ENCODE measurements at places on chromosomes 3 and 15.

- DNase-seq = no peak
Measured at GRCh38 chr3:17420668-17421067, 321.8 kb downstream of the TBC1D5 start.

- no peak for DNase-seq
Measured at GRCh38 chr15:80572337-80572736, 122.8 kb upstream of the ABHD17C start.

DNA sequence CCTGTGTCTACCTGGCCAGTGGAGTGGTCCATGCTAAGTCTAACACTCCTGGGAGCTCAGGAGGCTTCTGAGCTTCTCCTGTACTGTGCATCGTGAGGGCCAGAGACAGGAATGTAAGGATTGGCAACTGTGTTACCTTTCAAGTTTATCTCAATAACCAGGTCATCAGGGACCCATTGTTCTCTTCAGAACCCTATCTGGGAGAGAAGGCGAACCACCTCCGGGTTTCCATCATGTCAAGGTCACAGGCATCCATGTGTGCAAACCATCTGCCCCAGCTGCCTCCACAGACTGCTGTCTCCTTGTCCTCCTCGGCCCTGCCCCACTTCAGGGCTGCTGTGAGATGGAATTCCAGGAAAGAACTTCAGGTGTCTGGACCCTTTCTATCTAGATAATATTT, 5.9 kb downstream of the ANKRD63 start:
- DNase-seq = no peak

- DNase-seq = no peak
Measured at GRCh38 chr3:48425281-48425812, 4.5 kb downstream of the PLXNB1 start.

DNA sequence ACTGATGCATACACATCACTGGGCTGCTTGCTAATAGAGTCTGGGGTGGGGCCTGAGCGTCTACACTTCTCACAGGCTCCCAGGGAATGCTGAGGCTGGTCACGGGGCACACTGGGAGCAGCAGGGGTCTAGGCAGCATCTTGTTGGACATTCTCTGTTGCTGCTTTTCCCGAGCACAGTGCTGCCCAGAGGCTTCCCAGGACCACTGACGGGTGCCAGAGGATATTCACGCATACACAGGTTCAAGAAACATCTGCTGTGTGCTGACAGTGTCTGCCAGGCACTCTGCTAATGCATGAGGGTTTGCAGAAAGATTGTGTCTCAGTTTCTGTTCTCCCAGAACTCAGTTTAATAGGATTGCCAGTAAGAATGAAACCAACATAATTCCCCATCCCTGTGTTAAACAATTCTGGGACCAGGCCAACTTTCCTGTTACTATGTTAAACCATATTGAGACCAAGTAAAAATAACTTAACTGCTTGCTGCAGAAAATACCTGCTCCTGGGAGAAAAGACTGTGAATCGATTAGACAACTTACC, 23.9 kb upstream of the BCL2L10 start:
- DNase-seq = no peak

DNA sequence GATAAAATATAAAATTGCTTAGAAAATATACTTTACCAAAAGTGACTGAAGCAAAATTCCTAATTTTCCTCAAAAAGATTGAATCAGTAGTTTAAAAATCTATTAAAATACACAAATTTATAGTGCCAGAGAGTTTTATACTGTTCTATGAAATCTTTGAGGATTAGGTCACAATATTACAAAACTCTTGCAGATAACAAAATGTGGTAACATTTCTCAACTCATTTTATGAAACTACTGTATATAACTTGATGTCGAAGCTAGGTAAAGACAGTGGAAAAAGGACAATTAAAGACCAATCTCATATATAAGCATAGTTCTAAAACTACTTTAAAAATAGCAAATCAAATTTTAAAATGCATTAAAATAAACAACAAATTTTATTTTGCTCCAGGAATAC, 15.9 kb downstream of the VEPH1 start:
- no peak for DNase-seq

- no peak for DNase-seq
Measured at GRCh38 chr3:23940775-23941174, 4.3 kb upstream of the NR1D2 start.

GRCh38 chr3:123143669-123144411, 57.9 kb upstream of the SEC22A start:
- peak; percentile 7 for DNase-seq

- DNase-seq = no peak
Measured at GRCh38 chr3:99873269-99874102, 55.8 kb downstream of the CMSS1 start.

GRCh38 chr15:47983533-47983932, 137.3 kb upstream of the SLC24A5 start:
- DNase-seq = no peak

- no peak for DNase-seq
Measured at GRCh38 chr15:40764629-40765103, 798 bp downstream of the GCHFR start.

GRCh38 chr3:192870822-192871221, 46.8 kb downstream of the MB21D2 start:
- DNase-seq = no peak

- no peak for DNase-seq
Measured at GRCh38 chr3:114400371-114400770, 106.5 kb downstream of the TIGIT start.

DNA sequence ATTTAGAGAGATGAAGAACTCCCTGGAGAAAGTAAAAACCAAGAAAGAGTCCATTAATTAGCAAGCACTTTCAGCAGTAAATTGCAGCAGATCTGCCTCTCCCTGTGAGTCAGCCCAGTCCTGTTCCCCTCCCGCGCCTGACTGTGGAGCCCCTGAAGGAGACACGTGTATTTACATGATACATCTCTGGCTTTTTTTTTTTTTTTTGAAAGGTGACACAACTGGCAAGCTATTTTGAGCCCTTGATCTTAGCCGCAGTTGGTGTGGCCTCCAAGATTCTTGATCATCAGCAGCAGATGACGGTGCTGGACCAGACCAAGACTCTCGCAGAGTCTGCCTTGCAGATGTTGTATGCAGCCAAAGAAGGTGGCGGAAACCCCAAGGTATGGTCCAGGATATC, 271.8 kb upstream of the TPM1 start:
- DNase-seq = no peak

- no peak for DNase-seq
Measured at GRCh38 chr3:113560831-113561623, 28.7 kb downstream of the SIDT1 start.

DNA sequence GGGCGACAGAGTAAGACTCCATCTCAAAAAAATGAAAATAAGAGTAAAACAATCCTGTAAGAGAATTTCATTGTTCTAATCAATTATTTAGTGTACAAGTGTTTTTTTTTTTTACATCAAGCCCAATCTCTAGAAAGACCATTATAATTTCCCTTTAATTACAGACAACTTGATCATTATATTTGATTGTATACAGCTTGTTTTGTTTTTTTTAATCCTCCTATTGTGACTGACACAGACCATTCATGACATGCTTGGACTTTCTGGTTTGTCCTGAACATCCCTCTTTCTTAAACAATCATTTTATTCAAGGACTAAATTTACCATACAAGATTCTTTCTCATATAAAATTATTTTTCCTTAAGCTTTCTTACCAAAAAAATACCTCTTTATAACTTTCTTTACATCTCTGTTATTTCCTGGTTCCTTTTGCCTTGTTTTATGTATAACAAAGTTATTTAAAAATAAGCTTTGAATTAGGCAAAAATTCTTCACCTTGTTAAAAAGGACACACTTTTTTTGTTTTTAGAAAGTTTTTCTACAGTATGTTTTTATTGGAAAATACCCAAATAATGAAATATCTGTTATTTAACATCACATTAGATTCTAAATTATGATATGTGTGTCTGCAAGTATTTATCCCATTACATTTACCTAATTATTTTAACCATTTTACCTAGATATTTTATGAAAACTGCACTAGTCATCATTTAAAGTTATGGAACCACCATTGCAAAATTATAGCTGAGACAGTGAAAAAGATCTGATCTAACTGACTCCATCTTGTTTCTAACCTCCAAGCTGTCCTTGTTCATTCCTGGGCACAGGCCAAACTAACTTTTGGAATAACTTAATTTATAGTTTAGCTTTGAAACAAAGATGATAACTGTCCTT, 26.1 kb upstream of the GFM1 start:
- DNase-seq = no peak

DNA sequence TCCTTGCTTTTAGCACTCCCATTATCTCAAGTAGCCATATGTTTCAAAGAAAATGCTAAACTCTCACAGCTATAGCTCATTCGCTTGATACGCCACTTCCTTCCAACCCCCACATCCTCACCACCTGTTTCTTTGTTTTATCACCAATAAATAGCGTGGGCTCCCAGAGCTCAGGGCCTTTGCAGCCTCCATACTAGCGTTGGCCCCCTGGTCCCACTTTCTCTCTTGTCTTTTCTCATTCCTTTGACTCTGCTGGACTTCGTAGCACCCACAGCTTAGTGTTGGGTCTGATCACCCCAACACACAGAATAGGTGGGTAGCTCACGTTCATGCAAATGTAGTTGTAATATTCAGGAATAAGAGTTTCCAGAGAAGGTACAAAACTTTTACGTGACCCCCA, 4.1 kb upstream of the GPD1L start:
- DNase-seq = no peak

- DNase-seq = no peak
Measured at GRCh38 chr15:93671387-93671943, 559.9 kb upstream of the MCTP2 start.

GRCh38 chr3:18079739-18080138, 337.3 kb upstream of the TBC1D5 start:
- no peak for DNase-seq

DNA sequence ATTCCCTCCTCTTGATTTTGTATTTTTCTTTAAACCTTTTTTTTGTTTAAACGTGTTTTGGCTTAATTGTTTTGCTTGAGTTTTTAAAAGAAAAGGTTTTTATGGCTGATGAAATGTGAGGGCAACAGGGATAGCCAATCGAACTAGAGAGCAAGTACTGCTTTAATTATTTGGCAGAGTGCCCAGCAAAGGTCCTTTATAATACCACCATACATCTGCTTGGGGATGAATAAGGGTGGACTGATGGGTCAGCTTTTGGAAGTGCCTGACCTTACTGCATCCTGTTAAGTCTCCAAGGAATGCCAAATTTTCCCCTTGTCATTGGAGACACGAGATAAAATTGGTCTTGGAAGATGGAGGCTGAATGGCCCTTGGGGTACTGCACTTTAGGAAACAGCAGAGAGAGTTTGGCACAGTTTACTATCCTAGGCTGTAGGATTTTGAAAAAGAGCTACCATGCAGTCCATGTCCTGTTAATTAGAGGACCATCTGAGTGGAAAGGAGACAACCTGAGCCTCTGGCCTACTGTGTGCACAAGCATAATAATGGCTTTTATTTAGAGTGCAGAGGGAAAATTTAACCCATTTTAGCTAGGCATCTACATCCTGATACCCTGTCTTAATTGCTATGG, 19.8 kb upstream of the MTHFS start:
- no peak for DNase-seq

- no peak for DNase-seq
Measured at GRCh38 chr15:29093696-29094343, 175.8 kb downstream of the NSMCE3 start.

- DNase-seq = no peak
Measured at GRCh38 chr15:94582368-94582767, 351.0 kb downstream of the MCTP2 start.

DNA sequence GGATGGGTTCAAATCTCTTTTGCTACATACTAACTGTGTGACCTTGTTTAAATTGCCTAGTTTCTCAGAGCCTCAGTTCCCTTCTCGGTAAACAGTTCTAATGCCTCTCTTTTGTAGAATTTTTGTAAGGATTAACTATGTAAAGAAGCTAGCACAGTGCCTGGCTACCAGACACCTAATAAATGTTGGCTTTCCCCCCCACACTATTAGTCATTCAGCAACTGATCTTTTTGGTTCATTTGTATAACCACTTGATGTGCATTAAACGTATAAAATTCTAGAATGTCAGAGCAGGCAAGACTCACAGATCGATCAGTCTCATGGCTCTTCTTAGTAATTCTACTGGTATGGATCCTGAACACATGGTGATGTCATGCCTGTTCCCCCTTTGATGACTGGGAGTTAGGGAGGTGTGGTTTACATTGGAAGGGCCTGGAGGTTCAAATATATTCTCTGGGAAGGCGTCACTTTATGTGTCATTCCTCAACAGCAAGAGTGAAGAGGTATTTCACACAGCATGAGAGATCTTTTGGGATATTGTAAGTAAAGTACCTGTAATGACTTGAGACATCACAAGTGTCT, 6.5 kb downstream of the TAGLN3 start:
- DNase-seq = no peak

DNA sequence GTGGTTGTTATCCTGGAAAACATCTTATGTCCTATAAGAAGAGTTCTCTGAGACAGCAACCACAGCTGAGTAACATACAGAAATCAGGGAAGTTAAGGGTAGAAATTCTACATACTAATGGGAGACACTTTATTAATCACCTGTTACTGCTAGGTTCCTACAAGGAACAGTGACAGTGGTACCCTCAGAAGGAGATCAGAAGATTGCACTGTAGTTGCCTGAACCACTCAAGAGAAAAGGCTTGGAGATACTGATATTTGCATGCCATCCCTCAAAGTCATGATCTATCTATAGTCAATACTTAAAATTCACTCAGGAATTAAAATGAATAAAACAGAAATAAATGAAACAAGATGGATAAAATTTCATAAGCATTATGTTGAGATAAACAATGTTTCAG, 136.0 kb downstream of the LMLN start:
- DNase-seq = no peak

- no peak for DNase-seq
Measured at GRCh38 chr15:57922776-57923175, 142.7 kb downstream of the ALDH1A2 start.

GRCh38 chr15:71444032-71444810, 328.9 kb downstream of the THSD4 start:
- DNase-seq = no peak

DNA sequence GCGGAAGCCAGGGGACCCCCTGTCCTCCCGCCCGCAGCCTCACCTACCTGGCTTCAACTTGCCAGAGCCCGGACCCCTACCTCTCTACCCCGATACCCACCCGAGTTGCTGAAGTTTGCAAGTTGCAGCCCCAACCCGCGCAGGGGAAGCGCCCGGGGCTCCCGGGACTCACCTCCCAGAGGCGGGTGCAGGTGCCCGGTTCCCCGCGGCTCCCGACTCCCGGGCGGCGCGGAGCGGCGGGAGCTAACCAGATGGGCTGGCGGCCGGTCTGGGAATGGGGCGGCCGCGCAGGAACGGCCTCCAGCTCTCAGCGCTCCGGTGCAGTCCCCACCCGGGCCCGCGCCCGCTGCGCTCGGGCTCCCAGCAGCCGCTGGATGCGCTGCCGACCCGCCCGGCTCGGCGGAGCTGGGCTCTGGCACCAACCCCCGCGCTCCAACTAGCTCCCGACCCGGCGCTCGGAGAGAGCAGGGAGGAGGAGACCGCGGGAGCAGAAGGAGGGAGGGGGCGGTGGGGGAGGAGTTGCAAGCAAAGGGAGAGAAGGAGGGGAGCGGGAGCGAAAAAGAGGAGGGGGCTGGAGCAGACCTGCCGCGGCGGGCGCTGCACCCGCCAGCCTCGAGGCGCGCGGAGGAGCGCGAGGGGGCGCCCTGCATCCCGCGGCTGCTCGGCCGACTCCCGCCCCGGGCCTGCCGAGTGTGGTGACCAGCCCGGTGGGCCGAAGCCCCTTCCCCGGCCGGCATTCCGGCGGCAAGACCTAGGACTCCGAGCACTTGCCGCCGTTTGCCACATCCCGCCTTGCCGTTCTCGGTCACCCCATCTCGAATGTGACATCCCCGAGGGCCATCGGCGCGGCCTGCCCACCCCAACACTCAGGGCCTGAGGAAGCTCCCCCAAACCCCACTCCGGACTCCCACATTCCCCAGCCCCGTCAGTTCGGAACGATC, at the start of gene SEMA5B:
Gene SEMA5B (minus strand): TSS at position 472 of the 941 bp plus-strand sequence. CDS start 66,500 bp downstream, outside the sequence.
- DNase-seq = no peak
